COLO829 (cell line): ENCODE measurements at places on chromosomes 1 and 21.

- no peak for DNase-seq
Observed at GRCh38 chr1:78058670-78059069, 12.9 kb downstream of the GIPC2 start.

GRCh38 chr1:214902636-214903320, 179.8 kb upstream of the KCNK2 start:
- DNase-seq, result no peak

DNA sequence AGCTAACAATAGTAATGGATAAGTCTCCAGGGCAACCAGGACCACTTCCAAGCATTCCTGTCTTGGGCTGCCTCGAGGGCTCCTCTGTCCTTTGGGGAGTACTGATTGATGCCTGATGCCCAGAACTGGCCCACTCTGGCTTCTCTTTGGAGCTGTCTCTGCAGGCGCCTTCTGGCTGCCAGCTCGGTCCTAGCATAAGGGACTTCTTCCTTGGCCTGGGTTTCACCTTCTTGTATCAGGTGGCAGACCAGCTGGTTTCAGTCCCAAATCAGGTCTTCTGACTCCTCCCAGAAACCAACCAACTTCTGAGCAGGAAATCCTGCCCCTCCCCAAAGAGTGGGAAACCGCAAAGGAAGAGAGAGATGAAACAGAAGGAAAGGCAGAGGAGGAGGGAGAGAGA, 10.6 kb downstream of the G0S2 start:
- no peak for DNase-seq

- no peak for DNase-seq
Observed at GRCh38 chr1:77661696-77662095, 20.8 kb downstream of the ZZZ3 start.

DNA sequence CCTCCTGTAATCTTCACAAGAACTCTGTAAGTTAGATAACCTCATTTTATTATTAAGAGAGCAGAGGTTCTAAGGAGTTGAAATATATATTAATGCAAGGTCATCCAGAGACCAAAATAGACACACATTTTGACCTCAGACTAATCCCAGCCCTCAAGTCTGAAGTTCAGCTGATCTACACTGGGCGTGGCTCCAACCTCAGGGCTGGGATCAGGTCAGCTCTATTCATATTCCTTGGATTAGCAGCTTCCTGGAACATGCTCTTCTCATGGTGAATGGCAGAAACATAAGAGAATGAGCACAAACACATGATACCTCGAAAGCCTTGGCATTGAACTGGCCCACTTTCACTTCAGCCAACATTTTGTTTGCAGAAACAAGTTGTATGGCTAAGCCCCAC, 200.8 kb upstream of the ST6GALNAC5 start:
- DNase-seq, result no peak

DNA sequence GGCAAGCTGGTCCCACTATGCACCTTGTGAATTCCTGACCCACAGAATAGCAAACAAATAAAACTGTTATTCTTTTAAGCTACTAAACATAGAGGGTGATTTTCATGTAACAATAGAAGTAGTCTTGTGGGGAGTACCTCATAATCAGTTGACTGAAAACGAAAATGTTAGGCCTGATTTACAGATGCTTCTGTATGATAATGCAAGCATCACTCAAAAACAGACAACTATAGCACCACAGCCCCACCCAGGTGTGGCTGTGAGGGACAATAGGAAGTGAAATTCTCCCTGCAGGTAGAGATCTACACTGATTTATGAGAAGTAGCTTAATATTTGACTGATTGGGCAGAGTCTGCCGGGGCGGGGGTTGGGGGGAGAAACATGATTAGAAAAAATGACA, 26.5 kb upstream of the KRTAP19-8 start:
- DNase-seq, result no peak

- no peak for DNase-seq
Observed at GRCh38 chr1:11248169-11248568, 14.2 kb downstream of the MTOR start.

GRCh38 chr21:28216976-28217523, 775.6 kb downstream of the LTN1 start:
- no peak for DNase-seq

DNA sequence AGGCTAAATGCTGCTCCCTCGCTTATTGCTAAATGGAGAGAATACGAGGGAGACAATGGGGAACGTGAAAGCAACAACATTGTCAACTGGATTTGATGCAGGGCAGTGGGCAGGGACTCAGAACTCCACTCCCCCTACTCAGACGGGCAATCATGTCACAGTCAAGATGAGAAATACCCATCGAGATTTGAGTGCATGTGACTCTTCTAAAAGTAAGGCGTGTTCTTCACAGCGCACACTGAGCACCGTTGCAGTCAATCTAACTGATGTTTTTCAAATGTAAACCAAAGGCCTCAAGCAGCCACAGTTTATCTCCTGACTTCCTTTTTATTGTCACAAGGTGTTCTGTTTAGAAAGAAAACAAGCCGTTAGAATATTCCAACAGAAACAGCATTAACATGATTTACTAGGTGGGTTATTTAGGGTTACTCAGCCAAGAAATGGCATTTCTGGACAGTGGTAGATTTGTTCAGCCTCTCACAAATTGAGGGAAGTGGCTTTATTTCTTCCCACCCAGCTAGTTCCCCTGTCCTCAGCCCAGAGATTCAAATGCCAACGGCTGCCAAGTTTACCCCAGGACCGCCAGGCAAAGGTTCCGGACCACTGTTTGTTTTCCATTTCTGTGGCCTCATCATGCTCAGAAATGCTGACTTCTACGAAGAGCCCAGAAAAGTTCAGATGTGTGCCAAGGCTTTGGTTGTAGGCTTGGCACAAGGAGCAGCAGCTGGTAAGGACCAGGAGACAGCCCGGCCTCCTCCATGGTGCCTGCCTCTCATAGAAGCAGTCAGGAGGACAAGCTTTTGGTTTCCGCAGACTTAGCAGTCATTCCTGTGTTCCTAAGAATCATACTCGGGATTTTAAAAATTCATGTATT, 171.4 kb downstream of the KIF26B start:
- no peak for DNase-seq

- no peak for DNase-seq
Observed at GRCh38 chr1:44030605-44031251, 534 bp downstream of the SLC6A9 start.

- DNase-seq, result no peak
Observed at GRCh38 chr1:52707927-52708655, 9.9 kb upstream of the COA7 start.

DNA sequence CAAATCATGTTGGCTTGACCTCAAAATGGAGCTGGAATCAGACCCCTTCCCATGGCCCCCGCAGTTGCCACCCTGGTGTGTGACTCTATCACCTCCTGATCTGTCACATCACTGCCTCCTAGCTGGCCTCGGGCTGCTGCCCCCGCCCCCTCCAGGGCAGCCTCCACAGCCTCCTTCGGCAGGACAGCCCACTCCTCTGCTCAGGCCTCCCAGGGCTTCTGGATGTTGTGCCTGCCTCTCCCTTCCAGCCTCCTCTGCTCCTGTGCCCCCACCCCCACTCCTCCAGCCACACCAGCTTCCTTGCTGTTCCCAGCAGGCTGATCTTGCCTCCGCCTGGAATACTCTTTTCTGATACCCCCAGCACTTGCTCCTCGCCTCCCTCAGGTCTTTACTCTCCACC, 134.4 kb upstream of the EDN2 start:
- DNase-seq, result no peak

DNA sequence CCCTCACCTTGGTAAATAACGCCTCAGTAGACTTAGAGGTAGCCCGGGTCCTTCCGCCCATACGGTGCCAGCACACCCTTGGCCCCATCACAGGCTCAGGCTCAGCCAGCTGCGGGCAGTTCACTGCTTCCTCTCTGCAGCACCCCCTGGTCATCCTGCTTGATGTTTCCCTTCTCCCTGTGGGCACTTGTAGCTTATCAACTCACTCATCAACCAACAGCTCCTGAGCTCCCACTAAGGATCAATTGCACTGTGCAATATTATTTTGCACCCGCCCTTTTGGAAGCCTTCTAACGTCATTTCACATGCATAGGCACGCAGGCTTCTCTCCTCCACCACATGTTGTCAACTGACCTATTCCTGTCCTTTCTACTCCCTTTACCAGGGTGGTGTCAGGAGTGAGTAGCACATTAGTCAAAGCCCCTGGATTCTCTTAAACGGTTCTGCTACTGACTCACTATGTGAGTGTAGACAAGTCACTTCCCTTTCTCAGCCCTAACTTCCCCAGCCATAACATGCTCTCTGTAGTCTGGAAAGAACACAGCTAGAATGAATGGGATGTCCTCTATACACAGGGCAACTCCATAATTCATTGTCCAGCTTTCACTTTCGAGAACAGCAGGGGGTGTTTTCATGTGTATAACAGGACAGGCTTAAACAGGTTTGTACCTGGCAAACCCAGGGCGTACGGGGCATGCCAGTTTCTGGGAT, 47.1 kb upstream of the IRF2BP2 start:
- DNase-seq, result peak; percentile 50

DNA sequence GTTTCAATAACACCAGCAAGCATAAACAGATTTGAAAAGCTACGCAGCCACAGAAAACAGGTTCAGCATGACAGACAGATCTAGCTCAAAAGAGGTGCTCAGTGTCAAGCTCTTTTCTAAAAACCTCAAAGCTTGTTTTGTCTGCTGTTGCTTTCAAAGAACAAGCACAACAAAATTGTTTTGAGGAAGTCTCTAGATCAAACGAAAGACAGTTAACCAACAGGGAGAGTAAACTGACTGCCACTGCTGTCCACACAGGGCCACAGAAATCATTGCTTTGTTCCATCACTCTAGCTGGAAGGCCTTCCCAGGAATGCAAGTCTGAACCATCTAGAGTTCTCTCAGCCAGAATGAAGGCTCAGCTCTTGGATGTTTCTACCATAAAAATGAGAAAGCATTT, 12.8 kb downstream of the APP start:
- DNase-seq, result no peak

GRCh38 chr1:173856014-173856413, 11.8 kb downstream of the GAS5 start:
- no peak for DNase-seq

- no peak for DNase-seq
Observed at GRCh38 chr1:85374160-85374559, 90.8 kb downstream of the DDAH1 start.

DNA sequence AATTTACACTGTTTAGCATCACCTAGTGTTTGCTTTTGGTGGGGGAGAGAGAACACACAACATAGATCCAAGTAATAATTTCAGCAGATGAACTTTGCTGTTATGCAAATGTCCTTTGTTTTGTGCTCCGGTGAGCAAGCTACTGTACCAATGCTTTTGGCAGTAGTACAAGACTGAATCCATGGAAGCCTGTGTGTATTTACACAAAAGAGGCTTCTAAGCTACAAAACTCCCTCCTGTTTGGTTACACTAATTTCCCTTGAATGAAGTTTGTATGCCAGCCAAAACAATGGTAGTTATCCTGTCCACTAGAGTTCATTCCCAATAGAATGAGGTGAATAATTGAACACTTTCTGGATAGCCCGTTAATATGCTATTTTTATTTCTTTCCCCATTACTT, 320.5 kb downstream of the KCTD3 start:
- no peak for DNase-seq

DNA sequence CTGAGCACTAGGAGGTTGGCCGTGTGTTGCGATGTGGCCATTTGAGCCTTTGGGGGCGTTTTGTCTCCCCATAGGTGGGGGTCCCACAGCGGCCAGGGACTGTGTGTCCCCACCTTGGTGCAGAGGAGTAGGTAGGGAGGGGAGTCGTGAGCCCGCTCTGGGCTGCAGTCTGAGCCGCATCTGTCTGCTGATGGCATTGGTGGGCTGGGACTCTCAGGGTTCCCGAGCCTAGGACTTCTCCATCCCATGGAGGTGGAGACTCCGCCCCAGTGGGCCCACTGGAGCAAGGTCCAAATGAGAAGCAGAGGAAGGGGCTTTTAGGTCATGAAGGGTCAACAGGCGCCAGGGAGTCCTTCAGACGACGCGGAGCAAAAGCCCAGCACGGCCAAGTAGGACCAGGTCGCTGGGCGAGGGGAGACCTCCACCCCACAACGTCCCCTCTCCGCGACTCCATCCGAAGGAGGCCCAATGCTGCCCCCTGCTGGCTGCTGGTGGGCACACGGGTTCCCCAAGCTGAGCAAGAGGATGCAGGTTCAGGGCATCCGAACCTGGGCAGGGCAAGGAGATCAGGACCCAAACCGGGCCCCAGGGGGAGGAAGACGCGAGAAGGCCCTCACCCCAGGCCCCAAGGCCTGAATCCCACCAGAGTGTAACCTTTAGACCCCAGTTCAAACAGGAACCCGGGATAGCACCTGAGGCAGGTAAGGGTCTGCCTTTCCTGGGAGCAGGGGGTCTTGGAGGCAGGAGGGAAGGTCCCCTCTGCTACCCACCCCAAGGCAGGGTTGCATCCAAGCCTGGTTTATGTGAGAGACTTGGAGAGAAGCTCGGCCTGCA, 14.9 kb downstream of the TTC34 start:
- DNase-seq, result no peak

- DNase-seq, result no peak
Observed at GRCh38 chr21:20802631-20803260, 195.5 kb upstream of the NCAM2 start.

DNA sequence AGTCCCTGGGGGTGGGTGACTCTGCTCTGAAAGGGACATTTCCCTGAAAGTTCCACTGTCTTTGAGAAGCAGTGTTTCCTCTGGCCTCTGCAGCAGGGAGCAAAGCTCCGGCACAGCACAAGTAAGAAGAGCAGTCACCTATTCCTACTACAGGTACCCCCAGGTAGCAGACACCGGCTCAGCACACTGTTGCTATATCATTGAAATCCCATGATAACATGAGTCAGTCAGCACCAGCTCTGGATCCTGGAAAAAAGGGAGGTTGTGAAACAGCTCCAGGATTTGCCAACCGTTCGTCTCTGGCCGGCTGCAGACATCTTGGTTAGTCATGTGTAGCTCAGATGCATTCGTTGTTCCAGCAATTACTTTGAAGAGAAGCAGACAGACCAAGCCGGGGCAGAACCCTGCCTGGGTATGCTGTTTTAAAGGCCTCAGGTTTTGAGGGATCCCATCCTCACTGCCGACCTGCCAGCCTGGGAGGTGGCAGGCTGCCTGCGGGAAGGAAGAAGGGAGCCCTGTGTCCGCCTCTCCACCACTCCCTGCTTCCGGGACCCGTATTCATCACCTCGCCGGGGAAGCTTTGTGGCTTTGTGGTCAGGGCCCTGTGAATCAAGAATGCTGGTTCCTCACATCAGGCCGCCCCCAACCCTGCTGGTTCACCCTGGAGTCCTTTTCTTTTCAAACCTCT, 139.2 kb downstream of the CLIC6 start:
- no peak for DNase-seq

DNA sequence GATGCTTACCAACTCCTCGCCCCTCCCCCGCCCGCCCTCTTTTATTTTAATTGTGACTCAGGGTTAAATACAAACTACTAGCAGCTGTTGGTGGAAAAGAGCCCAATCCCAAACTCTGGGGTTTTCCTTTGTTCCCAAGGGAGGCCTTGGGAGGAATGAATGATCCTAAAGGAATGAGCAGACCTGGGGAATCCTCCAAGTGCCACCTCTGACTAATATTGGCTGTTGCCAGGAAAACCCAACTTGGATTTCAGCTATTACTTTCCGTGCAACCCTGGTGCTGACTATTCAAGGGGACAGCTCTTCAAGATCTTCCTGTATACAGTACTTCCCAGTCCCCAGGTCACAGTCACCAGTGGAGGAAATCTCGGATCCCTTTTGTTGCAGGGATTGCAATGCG, 1.3 kb upstream of the S100A10 start:
- no peak for DNase-seq

GRCh38 chr1:94105957-94106529, 14.9 kb downstream of the ABCA4 start:
- DNase-seq, result no peak

- no peak for DNase-seq
Observed at GRCh38 chr1:115459161-115459560, 121.1 kb upstream of the NGF start.
